HFFc6 (cell line): ENCODE measurements at places on chromosomes 3 and 15.

DNA sequence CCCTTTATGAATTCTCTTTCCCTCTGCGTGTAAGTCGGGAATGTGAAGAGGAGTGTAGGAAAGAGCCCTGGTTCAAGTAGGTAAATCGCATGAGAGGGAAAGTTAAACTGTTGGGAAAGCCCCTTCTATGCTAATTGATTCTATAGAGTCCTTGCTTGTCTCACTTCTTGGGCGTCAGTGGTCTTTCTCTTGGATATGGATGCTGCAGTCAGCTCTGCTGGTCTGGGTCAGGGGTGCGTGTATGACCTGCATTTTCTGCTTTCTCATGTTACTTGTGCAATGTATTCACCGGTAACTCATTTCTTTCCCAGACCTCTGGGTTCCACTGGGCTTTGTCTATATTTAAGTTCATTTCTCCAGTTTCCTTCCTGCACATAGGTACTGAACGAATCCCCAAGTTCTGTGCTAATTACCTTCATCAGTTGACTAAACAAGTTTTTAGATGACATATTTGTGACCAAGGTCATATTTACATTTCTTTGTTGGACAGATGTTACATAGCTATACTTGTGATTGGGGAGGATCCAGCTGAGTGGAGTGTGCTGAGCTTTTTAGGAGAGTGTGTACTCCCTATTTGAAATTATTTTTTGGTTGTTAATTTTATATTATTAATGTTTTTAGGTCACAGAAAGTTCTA lies 1.4 kb downstream of the SETD5 start:
- DNase-seq, result no peak

GRCh38 chr3:18717598-18717997 lies 292.5 kb upstream of the SATB1 start:
- no peak for DNase-seq

DNA sequence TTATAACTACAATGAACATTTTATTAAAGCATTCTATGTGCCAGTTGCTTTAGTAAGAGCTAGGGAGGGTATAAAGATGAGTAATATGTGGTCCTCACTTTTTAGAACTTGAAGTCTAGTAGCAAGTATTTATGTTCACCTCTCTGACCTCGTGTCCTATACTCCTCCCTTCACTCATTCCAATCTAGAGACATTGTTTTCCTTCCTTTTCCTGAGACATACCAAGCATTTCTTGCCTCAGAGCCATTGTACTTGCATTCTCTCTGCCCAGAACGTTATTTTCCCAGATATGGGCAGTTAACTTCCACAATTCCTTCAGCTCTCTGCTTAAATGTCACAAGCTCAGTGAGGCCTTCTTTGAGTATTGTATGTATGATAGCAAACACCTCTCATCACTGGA lies 408.6 kb downstream of the PDCD6IP start:
- DNase-seq, result no peak

DNA sequence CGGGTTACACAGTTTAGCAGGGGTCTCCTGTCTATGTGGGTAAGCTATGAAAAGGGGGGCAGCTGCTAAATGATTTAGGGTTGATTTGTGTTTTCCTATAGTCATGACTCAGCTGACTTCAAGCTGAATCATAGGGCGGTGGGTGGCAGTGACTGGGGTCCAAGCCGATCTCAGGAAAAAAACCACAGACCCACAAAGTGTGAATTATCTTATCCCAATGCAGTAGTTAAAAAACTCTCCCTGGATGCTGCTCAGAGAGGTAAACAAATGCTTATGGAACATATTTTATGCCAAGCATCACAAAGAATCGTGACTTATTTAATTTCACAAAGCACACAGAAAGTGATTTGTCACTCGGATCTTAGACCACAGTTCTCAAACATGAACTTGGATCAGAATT lies 18.4 kb upstream of the TOPAZ1 start:
- no peak for DNase-seq
